H1 (cell line): ENCODE measurements at places on chromosomes 12 and 14. TPM values are rescaled to one million over a fixed set of nuclear protein-coding genes. Genes with fewer than 3 reads are reported as not detected.
A peak's percentile ranks its signal among the peaks of the same experiment; 100 is the strongest.

Gene TAS2R43
- polyA plus RNA-seq: 0.06 and 0.18 TPM in 2 replicates

Gene VRTN
- polyA plus RNA-seq: 133 and 189 TPM in 2 replicates

Gene CLEC14A
- polyA plus RNA-seq: 0.09 and 0.17 TPM in 2 replicates

Gene STAC3
- polyA plus RNA-seq: 0.70 and 0.77 TPM in 2 replicates

Gene LRP1-AS
- not detected in 2 replicates for polyA plus RNA-seq

Gene NPFF
- not detected in 2 replicates for polyA plus RNA-seq

Gene ASCL1
- polyA plus RNA-seq: 0.12 and 0.17 TPM in 2 replicates

Gene FAM90A1
- polyA plus RNA-seq: 0.21 and 0.52 TPM in 2 replicates

Gene DENND5B
- 7.8 and 13.4 TPM in 2 replicates for polyA plus RNA-seq

Gene GRIN2B
- 0.68 and 0.86 TPM in 2 replicates for polyA plus RNA-seq

Gene KCNH3
- 0.47 and 0.50 TPM in 2 replicates for polyA plus RNA-seq

Gene MYRFL
- 0.72 and 1.1 TPM in 2 replicates for polyA plus RNA-seq

Gene WIF1
- polyA plus RNA-seq: 1.7 and 1.8 TPM in 2 replicates

DNA sequence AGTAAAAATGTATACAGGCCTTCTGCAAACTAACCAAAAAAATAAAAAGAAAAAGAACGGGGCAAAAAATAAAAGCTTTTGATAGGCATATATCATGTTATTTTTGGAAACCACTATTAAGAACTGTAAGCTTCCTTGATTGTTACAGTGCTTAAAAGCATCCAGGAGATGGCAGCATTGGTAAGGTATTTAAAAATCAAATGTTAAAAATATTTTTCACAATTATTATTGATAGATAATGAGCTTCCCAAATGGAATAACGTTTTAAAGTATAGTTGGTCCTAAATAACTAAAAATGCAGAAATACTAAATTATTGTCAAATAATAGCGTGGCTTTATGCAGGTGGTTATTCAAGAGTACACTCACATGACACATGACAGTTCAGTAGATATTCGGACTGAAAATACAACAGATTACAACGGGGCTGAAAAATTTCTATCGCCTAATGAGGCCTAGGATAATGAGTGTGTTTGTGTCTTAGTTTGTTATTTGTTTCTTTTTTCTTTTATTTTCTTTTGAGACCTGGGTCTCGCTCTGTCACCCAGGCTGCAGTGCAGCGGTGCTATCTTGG, 127.2 kb upstream of the ATF7IP start:
- no peak for DNase-seq

- peak; percentile 71 for DNase-seq
Measured at GRCh38 chr12:124764451-124764850, 99.2 kb downstream of the SCARB1 start.

DNA sequence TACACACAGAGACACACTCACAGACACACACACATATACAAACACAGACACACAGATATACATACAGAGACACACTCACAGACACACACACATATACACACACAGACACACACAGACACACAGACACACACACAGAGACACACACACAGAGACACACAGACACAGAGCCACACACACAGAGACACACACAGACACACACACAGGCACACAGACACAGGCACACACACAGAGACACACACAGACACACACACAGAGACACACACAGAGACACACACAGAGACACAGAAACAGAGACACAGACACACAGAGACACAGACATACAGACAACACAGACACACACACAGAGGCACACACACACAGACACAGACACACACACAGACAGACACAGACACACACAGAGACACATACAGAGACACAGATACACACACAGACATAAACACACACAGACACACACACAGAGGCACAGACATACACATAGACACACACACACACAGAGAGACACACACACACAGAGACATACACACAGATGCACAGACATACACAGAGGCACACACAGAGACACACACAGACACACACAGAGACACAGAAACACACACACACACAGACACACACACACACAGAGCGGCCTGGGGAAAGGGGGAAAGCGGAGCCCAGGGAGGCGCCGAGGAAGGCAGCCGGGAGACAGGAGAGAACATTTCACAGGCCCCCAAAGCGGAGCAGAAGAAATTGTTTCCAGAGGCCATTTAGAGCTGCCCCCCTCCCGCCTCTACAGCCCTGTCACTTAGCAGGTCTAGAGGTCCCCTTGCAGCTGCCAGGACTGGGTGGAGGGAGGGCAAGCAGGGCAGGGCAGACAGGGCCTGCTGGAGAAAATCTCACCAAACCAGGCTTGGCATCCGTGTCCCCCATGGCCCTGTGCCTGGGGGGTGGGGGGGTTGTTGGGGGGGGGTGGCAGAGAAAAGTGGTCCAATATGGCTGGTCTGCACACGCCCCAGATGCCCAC, 38.9 kb downstream of the SERPINA3 start:
- no peak for DNase-seq

GRCh38 chr12:3869865-3870264, 3.3 kb downstream of the PARP11 start:
- DNase-seq: no peak

DNA sequence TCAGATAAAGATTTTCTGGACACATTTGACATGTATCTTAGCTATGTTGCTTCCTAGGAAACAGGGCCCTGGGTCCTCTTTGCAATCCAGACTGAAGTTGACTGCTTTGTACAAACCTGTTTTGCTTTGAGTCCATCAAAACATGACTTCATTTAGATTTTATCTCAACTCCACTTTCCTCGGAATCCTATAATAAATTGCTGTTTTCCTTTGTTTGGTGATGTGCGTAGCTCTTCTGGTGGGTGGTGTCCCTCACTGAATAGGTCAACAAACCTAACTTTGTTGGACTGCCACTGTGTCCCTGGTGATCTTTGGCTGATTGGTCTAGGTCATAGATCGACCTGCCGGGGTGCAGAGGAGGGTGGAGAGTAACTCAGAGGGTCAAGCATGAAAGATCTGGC, 735 bp upstream of the P2RX7 start:
- no peak for DNase-seq

DNA sequence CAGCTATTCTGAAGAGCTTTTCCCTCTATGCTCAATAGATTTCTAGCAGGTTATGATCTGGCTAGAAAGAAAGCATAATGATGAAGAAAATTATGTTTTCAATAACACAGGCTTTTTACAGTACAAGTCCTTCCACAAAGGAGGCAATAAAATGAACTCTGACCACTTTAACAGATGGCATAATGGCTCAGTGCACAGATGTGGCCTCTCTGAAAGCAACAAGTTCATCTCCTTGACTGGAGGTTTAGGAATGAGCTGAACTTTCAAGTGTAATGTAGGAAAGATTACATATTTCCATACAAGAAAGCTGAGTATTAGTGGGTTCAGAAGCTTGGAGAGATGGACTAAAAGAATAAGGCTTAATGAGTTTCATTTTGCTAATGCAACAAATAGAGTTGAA, 147.4 kb downstream of the EFCAB11 start:
- DNase-seq: no peak

DNA sequence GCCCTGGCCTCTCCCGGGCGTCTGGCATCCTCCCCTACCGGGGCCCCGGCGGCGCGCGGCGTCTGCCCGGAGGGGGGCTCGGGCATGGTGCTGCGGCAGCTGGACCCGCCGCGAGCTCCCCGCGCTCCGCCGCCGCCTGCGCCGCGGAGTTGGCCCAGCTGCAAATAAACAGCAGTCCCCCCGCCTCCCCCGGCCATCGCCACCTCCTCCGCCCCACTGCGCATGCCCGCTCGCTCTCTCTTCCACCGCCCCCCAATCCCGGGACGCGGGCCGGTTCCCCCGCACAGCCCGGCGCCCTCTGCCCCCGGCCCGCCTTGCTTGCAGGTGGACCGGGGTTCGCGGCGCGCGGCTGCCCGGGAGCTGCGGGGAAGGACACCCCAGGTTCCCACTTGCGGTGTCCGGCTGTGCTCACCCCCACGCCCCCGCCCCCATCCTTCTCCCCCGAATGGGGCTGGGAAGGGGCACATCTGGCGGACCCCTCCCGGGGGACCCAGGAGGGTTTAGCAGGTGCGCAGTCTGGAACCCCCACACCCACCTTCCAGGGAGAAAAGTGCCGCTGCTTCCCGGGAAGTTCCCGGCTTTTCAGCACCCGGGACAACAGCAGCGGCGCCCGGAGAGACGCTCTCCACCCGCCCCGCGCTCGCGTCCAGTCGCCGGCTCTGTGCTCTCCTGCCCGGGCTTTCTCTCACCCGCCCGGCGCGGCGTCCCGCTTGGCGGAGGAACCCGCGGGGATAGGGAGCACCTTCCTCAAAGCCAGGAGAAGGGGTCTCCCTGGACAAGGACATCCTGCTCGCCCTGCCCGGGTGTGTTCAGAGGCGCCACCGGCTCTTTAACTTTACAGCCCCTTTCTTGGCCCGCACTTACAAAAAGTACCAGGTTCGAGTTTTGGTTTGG, at the start of gene TMTC1:
TMTC1 (minus strand) TSS at position 170 of the 894 bp plus-strand sequence. CDS start 191 bp downstream, outside the sequence.
- peak; percentile 87 for DNase-seq

DNA sequence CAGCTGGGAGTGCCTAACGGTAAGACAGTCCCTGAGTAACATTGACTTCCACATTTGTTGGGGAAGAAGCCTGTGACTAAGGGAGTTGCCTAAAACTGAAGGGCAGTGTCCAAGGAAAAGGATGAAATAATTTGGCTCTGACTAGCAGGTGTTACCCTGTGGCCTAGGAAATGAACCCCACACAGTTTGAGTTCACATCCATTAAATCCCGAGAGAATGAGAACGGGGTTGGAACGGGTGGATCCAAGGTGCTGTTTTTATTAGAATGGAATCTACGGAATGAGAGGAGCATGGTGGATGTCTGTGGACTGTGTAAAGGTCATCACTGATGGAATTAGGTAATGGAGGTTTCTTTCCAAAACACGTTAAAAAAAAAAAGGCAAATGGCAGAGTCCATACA, 324.0 kb downstream of the MED13L start:
- no peak for DNase-seq

- no peak for DNase-seq
Measured at GRCh38 chr14:73783107-73783727, 68.4 kb upstream of the PTGR2 start.

GRCh38 chr14:31269634-31270195, 62.1 kb upstream of the HECTD1 start:
- no peak for DNase-seq

GRCh38 chr12:100127766-100128511, 14.7 kb downstream of the BLTP3B start:
- DNase-seq: no peak

DNA sequence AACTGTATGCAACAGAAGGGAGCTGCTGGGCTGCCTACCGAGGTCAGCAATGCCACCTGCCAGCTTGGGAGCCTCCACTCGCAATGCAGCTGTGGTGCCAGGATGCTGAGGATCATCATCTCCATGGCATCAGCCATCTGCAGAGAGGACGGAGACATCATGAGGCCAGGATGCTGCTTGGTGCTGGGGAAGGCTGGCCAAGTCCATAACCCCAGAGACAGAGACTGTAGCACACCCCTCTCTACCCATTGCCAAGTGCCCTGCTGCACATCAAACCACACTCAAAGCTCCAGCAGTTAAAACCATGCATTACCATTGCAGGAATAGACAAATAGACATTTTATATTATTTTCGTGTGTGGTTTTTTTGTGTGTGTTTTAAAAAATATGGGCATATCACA, 43.5 kb downstream of the SVOP start:
- no peak for DNase-seq

GRCh38 chr12:15646581-15646980, 142.6 kb downstream of the EPS8 start:
- no peak for DNase-seq

DNA sequence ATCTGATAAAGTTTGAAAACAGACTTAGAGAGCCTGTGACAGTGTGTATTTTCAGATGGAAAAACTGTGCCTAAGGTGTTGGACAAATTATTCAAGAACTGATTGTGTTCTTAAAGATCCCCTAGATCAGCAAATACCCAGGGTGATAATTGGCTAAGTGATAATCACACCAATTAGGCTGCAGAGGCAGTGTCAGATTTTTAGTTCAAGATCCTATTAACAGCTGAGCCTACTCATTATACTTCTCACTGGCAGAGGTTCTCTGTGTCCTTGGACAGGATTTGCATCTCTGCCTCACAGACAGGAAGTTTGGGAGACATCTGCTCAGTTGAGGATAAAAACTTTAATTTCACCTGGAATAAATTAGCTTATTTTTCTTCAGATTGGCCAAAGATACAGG, 4.3 kb upstream of the FGD4 start:
- DNase-seq: no peak

- no peak for DNase-seq
Measured at GRCh38 chr12:76192416-76192815, 107.9 kb upstream of the NAP1L1 start.

DNA sequence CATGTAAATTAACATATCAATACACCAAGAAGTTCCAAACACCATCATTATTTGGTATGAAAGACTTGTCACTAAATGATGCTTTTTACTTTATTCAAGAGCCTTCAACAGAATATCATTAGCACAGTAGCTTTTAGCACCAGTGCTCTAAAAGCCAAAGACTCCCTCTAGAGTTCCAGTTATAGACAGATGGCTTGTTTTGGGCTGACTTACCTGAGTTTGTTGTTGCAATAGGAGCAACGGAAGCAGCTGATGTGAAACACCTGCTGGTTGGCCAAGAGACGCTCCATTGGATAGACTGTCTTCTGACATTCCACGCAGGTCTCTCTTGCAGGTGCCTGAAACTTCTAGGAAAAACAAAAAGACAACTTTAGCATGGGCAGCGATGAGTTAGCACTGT, 14.5 kb upstream of the CERS5 start:
- no peak for DNase-seq

DNA sequence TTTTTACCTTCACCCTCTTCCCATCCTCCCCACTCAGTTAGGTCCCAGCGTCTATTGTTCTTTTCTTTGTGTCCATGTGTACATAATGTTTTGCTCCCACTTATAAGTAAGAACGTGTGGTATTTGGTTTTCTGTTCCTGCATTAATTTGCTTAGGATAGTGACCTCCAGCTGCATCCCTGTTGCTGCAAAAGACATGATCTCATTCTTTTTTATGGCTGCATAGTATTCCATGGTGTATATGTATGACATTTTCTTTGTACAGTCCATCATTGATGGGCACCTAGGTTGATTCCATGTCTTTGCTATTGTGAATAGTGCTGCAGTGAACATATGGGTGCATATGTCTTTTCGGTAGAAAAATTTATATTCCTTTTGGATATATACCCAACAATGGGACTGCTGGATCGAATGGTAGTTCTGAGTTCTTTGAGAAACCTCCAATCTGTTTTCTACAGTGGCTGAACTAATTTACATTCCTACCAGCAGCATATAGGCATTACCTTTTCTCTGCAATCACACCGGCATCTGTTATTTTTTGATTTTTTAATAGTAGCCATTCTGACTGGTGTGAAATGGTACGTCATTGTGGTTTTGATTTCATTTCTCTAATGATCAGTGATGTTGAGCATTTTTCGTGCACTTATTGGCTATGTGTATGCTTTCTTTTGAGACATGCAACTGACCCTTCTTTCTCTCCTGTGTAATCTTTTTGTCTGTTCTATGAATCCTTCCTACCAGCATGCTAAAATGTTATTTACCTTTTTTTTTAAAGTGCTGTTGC, 279.7 kb upstream of the AMIGO2 start:
- DNase-seq: no peak
